ENCODE measurements at places on chromosomes 3 and 15. TPM values are rescaled to one million over a fixed set of nuclear protein-coding genes. Genes with fewer than 3 reads are reported as not detected.

DNA sequence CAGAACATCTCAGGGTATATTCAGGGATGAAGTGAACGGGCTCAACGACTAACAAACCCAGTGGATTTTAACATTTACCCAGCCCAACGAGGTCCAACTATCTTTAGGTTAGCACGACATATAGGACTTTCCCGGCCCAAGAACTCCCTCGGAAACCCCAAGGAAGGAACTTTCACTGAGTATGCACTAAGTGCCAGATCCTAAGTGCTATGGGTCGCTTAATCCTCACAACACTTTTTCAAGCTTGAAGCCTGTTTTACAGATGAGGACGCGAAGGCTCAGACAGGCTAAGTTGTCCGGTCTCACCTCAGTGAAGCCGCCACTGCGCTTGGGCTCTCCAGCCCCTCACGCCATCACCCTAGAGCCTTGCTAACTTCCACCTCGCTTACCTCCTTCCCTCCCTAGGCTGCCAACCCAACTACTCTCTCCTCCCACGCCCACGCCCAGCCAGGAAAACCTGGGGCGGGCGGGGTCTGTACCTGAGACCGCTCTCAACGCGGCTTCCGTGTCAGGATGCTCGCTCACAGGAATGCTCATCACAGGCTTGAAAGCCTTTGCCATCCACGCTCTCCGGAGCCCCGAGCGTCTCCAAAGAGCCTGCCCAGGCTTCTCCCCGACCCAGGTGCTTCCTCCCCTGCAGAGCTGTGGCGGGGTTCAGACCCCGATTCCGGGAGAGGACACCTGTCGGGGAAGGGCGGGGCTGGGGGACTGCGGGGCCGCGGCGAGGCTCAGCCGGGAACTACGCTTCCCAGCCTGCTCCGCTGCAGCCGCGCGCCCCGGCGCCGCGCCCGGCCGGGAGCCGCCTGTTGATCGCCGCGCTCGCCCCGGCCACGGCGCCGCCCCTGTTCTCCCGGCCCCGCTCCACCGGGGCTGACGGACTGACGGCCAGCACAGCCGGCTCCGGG is at the start of gene TMOD2:
Gene TMOD2 (plus strand): TSS at position 806 of the 905 bp plus-strand sequence. CDS start 14,845 bp downstream, outside the sequence.
- DNase-seq: peak; percentile 89

DNA sequence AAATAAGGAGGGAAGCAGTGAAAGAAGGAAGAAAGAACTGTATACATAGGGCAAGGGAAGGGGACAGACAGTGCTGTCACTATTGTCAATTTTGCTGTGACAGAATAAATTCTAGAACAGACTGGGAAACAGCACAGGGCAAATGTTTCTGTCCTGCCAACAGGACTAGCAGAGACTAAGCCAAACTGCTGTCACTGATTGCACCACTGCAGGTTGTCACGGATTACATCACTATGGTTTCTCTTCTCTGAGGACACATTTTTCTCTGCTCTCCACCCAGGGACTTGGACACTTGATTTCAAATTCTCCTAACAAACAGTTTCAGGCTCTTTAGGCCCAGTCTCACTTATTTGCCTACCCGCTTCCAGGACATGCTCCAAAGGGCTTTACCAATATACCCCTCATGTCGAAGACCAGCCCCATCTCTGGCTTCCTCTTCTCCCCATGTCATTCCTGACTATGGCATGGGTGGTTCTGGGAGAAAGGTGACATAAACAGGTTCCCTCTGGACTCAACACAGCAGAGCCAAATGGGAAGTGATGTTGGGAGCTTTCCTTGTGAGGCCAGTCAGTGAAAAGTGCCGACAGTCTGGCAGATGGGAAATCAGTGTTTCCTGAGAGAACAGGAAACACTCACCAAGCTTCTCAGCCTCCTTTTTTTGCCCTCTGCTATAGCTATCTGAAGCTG is 70.2 kb upstream of the ST3GAL6 start:
- no peak for DNase-seq

DNA sequence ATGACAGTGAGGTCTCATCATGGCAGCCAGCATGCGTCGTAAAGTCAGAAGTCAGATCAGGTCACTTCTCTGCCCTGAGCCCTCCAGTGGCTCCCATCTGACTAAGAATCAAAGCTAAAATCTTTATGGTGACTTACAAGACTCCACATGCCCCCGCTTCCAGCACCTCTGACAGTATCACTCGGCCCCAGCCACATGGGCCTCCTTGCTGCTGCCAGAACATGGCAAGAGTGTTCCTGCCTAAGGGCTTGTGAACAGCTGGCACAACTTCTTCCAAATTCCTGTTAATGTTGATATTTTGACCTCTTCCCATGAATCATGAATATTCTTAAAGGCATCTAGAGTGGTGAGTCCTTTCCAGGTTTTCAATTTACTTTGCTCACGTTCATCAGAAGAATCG is 20.5 kb downstream of the POLR2M start:
- no peak for DNase-seq

ITIH1 gene
- 0.98 TPM for total RNA-seq

GRCh38 chr3:24198728-24199127 is 253.6 kb downstream of the NR1D2 start:
- DNase-seq: no peak

DNA sequence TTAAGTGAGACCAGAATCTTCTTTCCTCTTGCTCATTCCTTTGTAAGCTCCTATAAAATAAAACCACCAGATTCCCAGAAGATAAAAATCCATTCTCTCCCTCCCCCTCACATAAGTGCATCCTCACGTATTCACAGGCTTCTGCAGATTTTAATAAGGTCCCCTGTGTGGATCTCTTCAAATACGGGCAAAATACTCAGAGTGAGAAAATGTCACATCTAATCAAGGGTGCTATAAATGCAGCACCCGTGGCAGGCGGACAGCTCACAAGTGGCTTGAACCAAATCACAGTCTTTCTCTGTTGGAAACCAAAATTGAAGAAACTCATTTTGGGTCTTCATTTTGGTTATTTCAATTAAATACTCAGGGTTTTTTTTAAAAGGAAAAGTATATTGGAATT is 212.9 kb upstream of the CMC1 start:
- DNase-seq: no peak

DNA sequence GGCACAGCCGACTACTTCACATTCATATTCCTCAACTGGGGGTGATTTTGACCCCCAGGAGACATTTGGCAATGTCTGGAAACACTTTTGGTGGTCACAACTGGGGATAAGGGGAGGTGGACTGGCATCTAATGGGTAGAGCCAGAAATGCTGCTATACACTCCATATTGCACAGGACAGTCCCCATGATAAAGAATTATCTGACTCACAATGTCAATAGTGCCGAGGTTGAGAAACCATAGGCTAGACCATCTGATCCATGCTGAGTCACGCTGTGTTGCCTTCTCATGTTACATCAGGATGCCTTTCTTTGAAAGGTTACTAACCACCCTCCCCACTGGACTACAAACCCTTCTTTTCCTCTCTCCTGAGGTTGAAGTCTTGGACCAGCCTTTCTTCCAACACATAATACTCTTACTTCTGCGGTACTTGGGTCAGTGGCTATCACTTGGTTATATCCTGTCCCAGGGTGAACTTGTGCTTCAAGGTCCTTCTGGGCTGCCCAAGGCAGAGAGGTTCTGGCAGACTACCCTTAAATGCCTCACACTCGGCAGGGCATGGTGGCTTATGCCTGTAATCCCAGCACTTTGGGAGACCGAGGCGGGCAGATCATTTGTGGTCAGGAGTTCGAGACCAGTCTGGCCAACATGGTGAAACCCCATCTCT is 68.8 kb downstream of the CTNNB1 start:
- DNase-seq: no peak

SLC9C1 gene
- total RNA-seq: not detected

- no peak for DNase-seq
These were observed 19.2 kb upstream of the UBE2Q2 start for GRCh38 chr15:75823860-75824613.

- DNase-seq: no peak
These were observed 193.6 kb downstream of the CLSTN2 start for GRCh38 chr3:140128631-140129030.

- DNase-seq: no peak
These were observed 25.8 kb downstream of the NPTN start for GRCh38 chr15:73607405-73607804.

IDH3A gene
- 60.2 TPM for total RNA-seq

- no peak for DNase-seq
These were observed 288.6 kb downstream of the CLSTN2 start for GRCh38 chr3:140223631-140224030.

GRCh38 chr3:100389025-100389424 is 11.9 kb downstream of the TOMM70 start:
- no peak for DNase-seq

SLC22A14 gene
- total RNA-seq: 0.49 TPM

Data from vagina (tissue), 2 donors.